ENCODE measurements at places on chromosomes 5 and 9.

- DNase-seq, result peak; percentile 55
These were observed 200.4 kb downstream of the LRRC70 start for GRCh38 chr5:62779010-62779422.

DNA sequence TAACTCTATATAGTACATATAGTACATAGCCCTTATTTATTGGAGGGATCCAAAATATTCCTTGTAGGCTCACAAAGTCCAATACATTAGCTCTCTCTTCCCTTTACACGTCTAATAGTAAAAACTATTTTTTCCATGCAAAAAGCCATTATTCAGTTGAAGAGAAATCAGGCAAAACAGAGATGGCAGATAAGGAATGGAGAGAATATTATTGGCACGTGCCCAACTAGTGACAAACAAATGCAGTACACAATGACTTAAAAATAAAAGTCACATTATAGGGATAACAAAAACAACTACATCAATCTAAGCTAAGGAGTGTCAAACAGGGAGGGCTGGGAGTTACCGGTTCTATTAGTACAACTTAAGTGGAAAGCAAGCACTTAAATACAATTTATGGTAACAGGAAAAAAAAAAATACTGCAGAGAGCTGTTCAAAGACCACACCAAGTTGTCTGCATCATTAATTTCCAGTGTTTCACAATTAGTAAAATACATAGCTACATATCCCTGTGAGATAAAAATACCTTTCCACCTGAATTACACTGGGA is 4.1 kb upstream of the SCAI start:
- DNase-seq, result no peak

DNA sequence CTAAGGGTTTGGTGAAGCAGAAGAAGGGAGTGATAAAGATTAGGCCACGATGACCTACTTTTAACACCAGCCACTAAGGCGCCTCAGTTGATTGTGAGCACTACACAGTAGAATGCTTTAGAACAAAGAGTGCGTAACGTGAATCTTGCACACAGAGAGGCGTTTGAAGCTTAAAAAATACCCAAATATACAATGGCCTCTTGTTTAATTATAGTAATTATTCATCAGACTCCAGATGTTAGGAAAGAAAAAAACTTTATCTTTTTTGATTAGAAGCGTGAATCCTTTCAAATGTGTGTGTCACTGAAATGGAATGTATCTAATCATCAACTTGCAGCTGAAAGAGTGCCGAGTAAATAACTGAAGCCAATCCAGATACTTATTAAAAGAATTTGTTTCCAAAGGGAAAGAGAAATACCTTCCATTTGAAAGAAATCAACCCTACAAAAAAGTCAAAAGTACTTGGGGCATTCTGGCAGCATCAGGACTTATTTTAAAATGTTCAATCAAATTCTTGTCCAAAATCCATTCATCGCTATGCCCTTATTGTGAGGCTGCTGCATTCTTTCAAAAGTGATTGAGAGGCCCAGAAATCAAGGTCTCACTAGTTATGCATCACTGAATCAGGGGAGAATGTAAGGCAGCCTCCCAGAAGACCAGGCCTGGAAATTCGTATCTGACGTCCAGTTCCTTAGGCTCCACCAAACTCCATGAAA is 337.5 kb downstream of the ZNF608 start:
- no peak for DNase-seq

DNA sequence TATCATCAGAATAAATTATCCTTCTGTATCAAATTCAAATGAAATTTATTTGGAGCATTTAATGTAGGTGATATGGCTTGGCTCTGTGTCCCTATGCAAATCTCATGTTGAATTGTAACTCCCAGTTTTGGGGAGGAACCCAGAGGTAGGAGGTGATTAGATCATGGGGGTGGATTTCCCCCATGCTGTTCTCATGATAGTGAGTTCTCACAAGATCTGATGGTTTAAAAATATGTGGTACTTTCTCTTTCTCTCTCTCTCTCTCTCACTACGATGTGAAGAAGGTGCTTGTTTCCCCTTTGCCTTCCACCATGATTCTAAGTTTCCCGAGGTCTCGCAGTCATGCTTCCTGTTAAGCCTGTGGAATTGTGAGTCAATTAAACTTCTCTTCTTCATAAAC is 678.4 kb upstream of the RGMB start:
- DNase-seq, result no peak

- no peak for DNase-seq
These were observed 401.1 kb upstream of the TRPC7 start for GRCh38 chr5:136766456-136766855.

DNA sequence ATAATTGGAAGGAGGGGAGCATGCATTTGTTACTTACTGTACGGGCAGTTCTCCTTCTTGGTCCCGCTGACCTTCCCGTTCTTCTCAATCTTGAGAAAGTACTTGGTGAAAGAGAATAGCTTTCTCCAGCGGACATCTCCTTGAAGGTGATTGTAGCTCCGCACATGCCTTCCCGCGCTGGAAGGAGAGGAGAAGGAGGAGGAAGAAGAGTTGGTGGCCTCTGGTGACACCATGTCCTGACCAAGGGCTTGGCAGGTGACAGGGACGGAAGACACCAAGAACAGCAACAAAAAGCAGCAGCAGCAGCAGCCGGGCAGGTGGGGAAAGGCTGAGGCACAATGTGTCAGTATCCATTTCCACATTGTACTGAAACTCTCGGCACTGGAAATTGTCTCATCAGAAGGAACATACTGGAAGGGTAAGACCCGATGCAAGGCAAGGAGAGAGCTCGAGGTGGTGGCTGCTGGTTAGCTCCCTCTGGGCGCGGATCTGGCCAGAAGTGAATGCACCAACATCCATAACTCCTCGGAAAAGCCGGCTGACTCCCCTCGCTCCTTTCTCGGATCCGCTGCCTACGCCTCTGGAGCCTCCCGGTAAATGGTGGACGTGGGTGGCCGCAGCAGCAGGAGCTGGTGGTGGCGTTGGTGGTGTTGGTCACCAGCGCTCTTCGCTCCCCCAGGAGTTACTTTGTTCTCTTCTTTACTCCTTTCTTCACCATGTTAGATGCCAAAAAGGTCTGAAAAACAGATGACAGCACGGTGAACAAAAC is 715 bp downstream of the FGF10 start:
- DNase-seq, result no peak

DNA sequence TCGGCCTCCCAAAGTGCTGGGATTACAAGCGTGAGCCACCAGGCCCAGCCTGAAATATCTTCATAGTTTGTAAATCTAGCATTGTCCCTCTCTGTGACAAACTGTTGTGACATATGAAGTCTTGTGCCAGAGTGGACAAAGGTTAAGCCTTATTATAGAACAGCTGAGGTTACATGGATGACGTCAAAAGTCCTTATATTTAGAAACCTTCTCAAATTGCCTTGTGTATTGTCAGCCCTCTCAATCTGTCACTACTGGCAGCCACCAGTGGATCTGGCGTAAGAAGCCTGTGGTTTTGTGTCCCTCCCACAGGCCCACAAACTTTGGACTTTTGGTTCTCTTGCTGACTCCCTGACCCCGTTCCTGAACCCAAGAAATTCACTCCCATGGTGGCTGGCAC is 79.4 kb upstream of the CCDC112 start:
- DNase-seq, result no peak

Data from NCI-H774 (cell line).